Stimulated activated CD4-positive, alpha-beta T cell treated with anti-CD3 and anti-CD28 coated beads, Interleukin-4, amount 100 ng/mL, for 4 hours (primary cell): ENCODE measurements at places on chromosomes 5 and 9.

GRCh38 chr9:38018241-38018957, 50.6 kb downstream of the SHB start:
- no peak for DNase-seq

DNA sequence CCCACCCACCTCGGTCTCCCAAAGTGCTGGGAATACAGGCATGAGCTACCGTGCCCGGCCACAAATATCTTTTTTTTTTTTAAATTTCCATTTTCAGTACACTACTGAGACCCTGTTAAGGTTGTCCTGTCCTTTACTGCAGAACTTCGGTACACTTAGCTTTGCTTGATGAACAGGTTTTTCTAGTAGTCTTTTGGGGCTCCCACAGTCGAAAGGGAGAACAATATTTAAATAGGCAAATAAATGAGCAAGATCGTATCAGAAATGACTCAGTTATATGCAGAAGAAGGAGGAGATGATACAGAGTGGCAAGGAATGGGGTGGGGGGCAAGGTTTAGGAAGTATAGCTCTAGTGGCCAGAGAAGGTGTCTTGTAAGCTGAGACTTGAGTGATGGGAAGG, 52.7 kb downstream of the MSX2 start:
- DNase-seq = no peak

DNA sequence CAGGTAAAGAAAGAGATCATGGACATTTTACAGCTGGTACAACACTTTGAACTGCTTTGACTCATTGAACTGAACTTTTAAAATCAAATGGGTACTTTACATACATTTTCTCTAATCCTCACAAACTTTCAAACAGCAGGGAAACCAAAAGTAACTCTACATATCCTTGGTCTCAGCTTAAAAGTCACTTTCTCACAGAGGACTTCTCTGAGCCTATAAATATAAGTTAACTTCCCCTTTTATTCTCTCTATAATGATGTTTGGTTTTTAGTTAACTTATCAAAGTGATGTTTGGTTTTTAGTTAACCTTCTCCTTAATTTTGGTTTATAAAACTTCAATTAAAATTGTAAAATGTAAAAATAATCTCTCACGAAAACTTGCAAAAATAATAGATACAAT, 209.8 kb downstream of the MCTP1 start:
- DNase-seq = no peak

GRCh38 chr9:93593144-93593658, 16.8 kb downstream of the PHF2 start:
- no peak for DNase-seq

- no peak for DNase-seq
These were observed 71.9 kb downstream of the ACTL7B start for GRCh38 chr9:108783731-108784495.

GRCh38 chr5:81717226-81717625, 33.7 kb downstream of the SSBP2 start:
- DNase-seq = no peak

DNA sequence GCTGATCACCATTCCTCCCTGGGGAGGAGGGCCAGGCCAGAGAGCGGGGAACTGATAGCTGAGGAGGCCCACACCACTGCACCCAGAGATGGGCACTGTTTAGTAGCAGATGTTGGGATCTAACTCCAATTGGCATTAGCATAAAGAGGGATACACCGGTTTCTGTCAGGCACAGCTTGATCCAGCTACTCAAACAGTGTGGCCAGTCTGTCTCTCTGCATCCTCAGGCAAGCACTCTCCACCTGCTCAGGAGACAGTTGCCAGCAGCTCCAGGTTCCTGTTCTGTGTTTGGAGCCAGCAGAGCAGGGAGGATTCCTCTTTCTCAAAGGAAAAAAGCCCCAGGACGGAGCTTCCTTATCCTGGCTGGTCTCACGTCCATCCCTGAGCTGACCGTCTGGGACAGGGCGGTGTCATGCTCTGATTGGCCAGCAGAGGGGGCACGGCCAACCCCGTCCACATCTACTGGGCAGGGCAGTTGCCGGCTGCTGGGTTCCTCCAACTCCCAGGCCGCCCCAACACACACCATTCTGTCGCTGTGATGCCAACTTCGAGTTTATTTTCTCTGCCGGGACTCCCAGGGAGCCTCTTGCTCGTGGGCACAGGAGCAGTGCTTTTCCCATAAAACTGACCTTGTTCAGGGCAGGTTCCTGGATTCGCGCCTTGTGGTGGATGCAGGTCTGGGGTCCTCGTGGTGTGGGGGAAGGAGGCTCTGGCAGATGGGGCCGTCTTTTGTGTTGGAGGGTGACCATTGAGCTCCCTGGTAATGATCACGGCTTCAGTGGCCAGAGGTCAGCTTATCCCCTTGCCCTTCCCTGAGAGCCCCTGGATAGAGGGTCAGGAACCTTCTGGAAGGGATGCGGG, 47.9 kb downstream of the COL5A1 start:
- DNase-seq = no peak

- DNase-seq = no peak
These were observed 213.4 kb upstream of the ELL2 start for GRCh38 chr5:96175090-96175489.

GRCh38 chr5:58381566-58381965, 78.3 kb downstream of the PLK2 start:
- DNase-seq = no peak

- DNase-seq = no peak
These were observed 394.5 kb downstream of the SPATA31D1 start for GRCh38 chr9:82382887-82383616.

DNA sequence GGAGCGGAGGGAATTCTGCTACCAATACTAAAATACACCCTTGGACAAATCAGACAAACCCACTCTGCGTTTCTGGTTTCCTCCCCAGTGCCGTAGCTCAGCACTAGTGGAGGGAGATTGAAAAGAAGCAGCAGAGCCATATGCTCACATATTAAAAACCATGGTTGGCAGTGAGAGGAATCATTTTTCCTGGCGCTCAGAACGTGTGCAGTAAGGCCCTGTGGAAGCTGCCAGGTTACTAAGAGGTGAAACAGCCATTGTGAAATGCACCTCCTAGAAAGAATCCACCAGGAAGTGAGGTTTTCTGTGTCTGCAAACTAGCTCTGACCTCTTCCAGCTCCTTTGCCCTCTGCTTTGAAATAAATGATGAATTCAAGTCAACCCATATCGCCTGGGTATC, 177.2 kb downstream of the ERCC6L2 start:
- DNase-seq = no peak

- DNase-seq = no peak
These were observed 5.6 kb downstream of the S1PR3 start for GRCh38 chr9:88996921-88997235.

GRCh38 chr5:38465702-38466423, 90.6 kb downstream of the LIFR start:
- DNase-seq = no peak

- DNase-seq = no peak
These were observed 593.7 kb upstream of the KLF4 start for GRCh38 chr9:108083160-108083750.

DNA sequence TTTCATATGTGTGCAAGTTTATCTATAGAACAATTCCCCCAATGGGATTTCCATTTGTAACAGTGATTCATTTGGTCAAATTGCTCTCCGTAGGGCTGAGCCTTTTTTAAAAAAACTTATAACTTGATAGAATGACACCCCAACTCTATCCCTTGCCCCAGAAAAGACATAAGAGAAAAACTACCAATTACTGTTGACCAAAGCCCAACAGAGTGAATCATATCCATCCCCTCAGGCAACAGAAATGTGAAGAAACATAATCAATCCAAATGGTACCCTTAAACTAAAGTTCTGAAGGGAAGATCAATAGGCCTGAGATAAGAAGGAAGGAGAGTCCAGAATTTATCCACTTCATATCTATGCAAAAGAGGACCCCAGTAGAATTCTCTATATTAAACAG, 17.8 kb downstream of the TICAM2 start:
- no peak for DNase-seq
